ENCODE measurements at places on chromosomes 16 and 17.

GRCh38 chr17:68016838-68017237 lies 18.7 kb upstream of the KPNA2 start:
- no peak for DNase-seq

- no peak for DNase-seq
Observed at GRCh38 chr17:73909186-73909585, 264.9 kb upstream of the SDK2 start.

DNA sequence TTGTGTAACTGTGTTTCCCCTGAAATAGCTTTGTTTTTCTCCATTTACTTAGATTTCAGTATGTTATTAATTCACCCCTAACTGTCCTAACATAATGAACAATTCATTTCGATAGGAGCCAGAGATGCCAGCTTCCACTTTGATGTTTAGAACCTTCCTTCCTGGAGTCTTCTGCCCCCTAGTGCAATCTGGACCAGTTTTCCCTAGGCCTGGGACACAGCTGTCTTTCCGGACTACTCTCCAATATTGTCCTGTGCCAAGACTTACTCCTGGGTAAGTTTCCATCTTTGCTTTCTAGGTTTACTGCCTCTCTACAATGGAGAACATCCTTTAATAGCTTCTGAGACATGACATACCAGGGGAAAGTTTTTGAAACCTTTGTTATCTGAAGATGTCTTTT lies 12.8 kb downstream of the RECQL5 start:
- no peak for DNase-seq

GRCh38 chr16:57606847-57607501 lies 21.5 kb upstream of the ADGRG1 start:
- no peak for DNase-seq

- no peak for DNase-seq
Observed at GRCh38 chr16:64687786-64688185, 434.1 kb downstream of the CDH11 start.

DNA sequence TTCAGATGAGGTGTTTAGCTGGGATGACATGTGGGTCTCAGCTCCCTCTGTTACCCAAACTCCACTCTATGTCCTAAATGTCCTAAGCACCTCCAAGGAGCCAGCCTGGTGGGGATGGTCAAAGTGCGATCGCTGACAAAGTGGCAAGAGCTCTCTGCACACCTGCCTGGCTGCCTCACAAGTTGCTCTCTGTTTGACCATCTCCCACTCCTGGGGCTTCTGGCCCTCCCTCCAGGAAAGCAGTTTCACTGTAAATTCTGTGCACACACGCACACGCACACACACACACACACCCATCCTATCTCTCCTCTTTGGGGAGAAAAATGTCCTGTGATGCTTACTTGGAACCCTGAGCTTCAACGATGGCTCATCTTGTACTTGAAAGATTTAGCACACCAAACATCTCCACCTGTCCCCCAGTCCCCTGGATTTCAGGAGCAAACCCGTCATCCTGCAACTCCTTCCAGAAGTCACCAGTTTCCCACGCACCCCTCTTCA lies 1.7 kb downstream of the PITPNA start:
- no peak for DNase-seq

GRCh38 chr16:55144651-55145050 lies 179.4 kb upstream of the IRX6 start:
- DNase-seq = no peak

DNA sequence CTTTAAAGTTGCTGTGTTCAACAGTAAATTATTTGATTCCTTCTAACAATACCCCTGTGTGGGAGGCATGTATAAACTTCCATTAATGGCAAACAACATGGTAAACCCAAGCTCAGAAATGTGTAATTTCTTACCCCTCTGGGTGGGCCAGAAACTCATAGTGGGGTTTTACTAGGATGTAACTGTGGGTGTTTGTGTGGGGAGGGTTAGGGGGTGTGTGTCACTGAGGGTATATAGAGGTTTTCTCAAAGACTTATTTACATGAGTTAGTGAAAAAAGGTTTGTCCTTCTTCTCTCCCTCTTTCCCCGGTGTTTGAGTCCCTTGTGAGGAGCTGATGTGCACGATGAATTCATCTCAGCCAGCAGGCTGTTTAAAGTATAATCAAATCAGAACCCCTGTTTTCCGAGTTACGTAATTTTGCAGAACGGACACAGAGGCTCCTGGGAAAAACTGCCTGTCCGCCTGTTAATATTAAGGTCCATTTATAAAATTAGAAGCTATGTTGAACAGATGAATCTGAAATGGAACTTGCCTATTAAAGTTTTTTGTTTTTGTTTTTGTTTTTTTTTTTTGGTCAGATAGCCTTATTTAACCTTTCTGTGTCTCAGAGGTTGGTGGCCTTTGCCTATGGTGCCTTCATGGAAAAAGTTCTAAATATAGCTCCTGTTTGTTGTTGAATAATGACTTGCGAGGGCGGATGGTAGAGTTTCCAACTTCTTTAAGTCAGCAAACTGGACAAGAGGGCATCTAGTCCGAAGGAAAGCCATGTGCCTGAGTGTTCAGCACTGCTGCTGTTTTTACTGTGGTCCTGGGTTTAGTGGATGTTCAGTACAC lies 73.3 kb downstream of the MSI2 start:
- no peak for DNase-seq

GRCh38 chr17:17626151-17626805 lies 34.8 kb upstream of the PEMT start:
- no peak for DNase-seq

- no peak for DNase-seq
Observed at GRCh38 chr17:68301438-68301959, 10.2 kb downstream of the ARSG start.

- DNase-seq = no peak
Observed at GRCh38 chr16:47519037-47519436, 57.9 kb downstream of the PHKB start.

GRCh38 chr17:20080513-20080912 lies 71.4 kb downstream of the SPECC1 start:
- DNase-seq = no peak

- DNase-seq = no peak
Observed at GRCh38 chr17:28597606-28598383, 1.0 kb downstream of the SPAG5 start.

DNA sequence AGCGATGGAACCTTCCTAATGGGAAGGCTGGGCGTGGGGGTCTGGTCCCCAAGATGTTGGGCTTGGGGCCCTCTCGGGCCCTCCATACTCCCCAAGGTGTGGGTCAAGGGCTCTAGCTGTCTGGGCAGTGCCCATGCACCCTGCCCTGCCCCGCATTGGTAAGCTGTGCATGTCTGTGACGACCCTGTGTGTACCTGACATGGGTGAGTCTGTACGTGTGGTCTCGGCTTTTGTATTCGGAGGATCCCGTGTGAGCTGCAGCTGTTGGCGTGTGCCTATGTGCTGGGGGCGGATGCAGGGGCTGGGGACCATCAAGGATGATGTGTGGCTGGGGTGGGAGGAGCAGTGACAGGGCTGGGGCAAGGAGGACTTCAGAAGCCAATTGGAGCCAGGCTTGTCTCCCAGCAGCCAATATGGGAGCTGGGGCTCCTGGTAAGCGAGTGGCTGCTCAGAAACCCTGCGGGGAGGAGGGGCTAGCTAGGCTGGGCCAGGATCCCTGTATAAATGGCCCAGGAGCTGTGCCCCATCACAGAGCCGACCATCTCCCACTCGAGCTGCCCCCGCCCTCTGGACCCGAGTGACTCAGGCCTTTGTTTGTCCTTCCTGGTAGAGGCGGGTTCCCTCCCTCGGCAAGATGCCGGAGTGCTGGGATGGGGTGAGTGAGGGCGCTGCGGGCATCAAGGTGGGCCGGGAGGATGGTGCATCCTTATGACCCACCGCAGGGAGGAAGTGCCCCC lies at the start of gene NDRG4:
TSS of gene NDRG4 (plus strand) at position 529 of the 737 bp plus-strand sequence. CDS start at position 635, 106 bp downstream.
- DNase-seq = peak; percentile 79

DNA sequence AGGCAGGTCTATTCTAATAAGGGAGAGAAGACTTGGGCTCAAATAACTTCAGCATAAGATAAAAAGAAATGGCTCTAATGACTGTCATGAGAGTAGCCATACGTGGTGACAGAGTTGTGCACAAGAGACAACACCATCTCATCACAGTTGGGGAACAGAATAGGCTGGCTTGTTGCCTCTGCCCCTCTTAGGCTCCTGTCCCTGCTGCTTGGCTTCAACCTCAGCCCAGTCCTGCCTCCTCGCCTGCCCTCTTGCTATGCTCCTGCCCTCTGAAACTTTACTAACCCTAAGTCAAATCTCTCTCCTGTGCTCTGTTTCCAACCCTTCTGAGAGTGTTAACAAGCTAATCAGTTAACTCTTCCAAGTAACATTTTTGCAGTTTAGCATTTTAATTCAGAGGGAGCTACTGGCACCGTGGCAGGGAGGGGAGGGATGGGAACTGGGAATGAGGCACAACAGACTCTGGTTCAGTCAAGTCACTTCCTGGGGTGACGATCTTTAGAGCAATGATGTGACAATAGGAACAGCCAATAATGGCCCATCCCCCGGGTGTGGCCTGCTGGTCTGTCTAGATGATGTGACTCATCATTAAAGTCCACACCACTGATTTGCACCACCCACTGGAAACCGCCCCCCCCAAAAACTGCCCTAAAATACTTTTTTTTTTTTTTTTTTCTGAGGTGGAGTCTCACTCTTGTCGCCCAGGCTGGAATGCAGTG lies 35.5 kb downstream of the DNAH17 start:
- no peak for DNase-seq

DNA sequence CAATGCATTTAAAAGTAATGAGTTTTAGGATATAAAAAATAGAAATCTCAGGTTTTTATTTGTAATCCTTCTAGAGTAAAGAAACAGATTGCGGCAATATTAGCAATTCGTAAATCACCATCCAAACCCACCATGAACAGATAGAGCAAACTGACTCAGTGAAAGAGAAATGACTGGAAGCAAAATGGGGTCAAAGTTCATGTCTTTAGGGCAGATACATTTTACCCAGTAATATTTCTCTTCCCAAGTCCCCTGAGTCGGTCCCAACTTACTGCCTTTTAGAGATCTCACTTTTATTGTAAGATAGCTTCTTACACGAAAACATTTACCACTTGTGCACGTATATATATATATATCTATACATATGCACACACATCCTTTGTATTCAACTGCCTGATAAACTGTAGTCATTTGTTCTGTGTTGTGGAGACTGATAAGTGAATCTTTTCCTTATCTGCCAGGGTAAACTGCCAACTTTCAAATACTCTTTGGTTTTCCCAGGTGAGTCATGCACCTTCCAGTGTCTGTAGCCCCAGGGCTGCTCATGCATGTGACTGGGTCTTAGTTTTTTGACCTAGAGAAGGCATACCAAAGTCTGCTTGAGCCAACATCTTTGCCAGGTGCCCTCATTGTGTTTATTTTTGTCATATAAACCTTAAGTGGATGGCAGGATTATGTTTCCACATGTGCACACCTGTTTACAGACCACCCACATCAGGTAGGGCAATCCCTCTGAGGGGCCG lies 7.8 kb upstream of the IRF8 start:
- DNase-seq = no peak

- peak; percentile 94 for DNase-seq
Observed at GRCh38 chr17:80441133-80441578, 26.2 kb downstream of the ENDOV start.

DNA sequence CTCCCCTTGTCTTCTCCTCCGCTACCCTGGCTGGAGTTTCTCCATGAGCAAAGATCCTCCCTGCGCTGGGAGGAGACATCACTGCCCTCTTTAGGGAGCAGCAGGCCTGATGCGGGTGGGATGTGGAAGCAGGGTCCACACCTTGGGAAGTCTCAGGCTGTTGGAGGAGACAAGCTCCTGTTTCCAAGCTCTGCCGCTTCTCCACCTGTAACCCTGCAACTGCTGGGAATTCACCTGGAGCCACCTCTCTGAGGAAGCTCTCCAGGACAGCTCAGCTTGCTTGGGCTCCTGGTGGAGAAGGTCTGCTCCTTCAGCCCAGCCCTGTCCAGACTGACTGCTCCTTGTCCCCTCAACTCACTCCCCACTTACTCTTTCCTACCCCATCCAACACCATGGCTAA lies 14.8 kb upstream of the C17orf107 start:
- no peak for DNase-seq

DNA sequence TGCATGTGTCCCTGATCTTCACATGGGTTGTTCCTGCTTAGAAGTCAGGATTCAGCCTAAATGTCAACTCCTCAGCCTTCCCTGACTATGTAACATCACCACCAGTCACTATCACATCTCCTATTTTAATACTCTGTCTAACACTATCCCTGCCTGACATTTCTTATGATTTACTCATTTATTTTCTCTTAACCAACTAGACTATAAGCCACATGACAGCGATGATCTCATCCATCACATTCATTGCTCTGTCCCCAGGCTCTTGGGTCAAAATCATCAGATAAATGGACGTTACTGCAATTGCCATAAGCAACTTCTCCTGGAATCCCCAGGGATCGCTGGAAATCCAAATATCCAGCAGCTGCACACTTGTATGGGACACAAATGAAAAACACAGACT lies 15.7 kb downstream of the CDRT4 start:
- no peak for DNase-seq

DNA sequence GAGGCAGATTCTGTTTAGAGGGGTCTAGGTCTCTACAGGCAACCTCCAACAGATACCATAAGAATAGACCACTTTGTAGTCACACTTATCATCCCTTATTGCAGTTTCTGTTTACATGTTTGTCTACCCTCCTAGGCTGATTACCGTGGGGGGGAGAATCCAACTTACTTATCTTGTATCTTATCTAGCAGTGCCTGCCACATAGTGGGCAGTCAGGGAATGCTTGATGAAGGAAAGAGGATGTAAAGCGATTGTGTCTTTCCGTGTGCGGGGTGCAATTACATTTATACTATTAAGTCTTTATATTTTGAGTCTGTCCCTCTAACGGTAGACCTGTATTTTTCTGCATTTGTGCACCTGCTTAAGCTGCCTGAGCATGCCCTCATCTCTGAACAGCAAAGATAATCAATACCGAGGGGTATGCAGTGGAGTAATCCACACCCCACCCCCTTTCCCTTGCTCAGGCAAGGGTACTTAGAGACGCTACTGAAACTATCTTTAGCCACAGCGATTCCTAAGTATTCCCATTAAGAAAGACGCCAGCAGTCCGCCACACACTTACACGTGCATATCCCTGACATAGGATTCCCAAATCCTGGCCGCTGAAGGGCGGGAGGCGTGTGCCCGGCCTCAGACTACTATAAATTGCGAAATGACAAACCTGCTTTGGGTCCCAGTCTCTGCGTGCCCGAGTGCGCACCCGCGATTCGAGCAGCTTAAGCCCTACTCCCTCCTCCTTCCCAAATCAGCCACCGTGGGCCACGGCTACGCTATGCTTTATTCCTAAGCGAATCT lies 635 bp upstream of the AATF start:
- DNase-seq = no peak

DNA sequence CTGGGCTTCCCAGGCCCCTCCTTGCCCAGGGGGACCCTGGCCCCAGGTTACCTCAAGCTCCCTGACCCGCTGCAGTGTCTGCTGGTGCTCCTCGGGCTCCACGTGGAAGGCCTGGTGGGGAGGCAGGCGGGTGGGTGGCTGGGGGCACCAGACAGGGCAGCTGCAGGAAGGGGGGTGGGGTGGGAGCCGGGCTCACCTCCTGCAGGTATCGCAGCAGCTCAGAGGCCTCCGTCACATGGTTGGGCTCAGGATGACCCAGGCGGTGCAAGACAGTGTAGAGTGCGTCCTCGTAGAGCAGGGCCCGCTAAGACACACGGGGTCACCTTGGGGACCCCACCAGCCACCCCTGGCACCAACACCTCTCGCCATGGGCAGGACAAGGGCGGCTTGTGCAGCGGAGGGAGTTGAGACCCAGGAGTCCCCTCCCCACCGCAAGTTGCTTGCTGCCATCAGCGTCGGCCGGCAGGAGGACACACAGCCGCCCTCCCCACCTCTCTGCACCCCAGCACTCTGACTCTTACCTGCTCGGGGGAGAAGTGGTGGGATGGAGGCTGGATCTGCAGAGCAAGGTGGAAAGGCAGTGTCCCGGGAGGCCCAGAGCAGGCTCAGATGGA lies 1.1 kb downstream of the UNC13D start:
- no peak for DNase-seq

GRCh38 chr17:65925606-65926307 lies 266.2 kb downstream of the CEP112 start:
- no peak for DNase-seq

Measured in NCI-H524 treated with DMSO at 0.1 percent for 48 hours (cell line).